RPMI8226 (cell line): ENCODE measurements at places on chromosomes 12 and 14.
A peak's percentile ranks its signal among the peaks of the same experiment; 100 is the strongest.

DNA sequence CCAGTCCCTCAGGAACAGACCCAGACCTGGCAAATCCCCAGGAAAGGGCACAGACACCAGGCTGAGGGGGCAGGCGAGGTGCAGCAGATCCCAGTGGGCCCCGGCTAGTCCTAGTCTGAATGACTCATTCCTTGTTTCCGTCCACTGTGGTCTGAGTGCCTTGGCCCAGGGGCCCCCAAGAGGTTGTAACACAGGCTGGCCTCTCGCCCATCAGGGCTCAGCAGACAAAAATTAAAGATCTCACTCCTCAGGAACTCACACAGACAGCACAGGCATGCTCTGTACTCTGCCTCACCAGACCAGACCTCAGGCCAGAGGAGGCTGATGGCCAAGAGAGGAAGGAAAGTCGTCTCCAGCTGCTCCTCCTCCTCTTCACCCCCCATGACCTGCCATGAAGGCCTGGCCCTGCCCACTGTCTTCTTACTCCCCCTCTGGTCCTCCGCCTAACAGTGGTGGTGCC, 7.7 kb upstream of the LTBP2 start:
- no peak for DNase-seq

DNA sequence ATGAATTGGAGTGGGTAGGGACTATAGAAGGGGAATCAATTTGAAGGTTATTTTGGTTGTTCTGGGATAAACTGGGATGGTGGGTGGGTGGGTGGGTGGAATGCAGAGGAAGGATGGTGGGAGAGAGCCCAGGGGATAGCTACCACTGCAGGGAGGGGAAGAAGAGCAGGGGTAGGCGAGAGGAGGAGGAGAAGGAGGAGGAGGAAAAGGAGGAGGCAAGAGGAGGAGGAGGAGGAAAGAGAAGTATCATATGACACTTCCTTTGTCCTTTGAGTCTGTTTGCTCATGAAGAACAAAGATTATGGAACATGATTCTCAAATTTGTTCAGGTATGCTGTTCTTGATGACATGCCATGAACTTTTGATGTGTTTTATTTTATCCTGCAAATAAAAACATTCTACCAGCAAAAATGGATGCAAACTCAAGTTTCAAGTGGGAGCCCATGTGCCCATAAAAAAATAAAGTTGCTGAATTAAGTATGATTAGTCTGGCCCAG, 4.1 kb upstream of the BEST3 start:
- no peak for DNase-seq

DNA sequence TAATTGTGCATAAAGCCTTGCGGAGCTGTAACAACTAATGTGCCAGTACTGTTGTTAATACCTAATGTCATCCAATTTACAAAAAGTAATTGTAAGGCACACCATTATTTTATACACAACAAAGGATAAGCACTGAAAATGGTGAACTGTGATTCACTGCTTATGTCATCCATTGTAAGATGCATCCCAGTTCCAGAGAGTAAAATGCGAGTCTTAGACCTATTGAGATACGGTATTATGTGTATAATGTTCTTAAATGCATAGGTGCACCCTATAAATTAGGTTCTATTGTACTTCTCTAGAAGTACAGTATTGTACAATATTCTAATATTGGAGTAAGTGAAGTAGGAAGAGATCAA, 406 bp downstream of the PARP2 start:
- no peak for DNase-seq

DNA sequence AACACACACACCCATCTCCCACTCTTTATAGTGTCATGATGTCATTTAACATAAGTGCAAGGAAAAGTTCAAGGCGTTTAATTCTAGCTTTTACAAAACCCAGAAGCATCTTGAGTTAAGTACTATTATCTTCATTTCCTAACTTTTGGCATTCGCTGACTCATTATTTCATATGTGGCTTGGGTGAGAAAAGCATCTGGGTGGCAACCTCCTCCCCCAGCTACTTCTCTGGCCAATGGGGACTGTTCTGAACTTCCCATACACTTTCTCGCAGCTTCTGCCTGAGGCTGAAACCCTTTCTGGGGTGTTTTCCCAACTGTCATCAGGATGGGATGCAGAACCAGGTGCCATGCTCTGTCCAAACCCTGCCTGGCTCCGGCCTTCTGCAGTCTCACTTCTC, 2.8 kb upstream of the MARK3 start:
- DNase-seq, result peak; percentile 19

DNA sequence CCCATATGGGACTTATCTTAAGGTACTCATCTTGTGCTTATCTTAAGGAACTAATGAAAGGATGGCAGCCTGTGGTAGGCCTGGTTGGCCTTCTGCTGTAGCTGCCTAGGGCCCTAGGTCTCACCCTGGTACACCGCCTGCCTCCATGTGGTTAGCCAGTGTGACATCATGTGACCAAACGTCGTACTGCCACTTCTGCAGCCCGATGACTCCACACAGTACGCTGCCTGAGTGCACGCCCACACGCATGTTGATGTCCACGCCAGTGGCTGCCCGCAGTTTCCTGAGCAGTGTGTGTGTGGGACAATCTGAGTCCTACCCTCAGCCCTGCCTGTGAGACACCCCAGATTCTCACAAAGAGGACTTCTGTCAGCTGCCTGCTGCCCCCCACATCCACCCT, 5.1 kb downstream of the ADCY4 start:
- no peak for DNase-seq

DNA sequence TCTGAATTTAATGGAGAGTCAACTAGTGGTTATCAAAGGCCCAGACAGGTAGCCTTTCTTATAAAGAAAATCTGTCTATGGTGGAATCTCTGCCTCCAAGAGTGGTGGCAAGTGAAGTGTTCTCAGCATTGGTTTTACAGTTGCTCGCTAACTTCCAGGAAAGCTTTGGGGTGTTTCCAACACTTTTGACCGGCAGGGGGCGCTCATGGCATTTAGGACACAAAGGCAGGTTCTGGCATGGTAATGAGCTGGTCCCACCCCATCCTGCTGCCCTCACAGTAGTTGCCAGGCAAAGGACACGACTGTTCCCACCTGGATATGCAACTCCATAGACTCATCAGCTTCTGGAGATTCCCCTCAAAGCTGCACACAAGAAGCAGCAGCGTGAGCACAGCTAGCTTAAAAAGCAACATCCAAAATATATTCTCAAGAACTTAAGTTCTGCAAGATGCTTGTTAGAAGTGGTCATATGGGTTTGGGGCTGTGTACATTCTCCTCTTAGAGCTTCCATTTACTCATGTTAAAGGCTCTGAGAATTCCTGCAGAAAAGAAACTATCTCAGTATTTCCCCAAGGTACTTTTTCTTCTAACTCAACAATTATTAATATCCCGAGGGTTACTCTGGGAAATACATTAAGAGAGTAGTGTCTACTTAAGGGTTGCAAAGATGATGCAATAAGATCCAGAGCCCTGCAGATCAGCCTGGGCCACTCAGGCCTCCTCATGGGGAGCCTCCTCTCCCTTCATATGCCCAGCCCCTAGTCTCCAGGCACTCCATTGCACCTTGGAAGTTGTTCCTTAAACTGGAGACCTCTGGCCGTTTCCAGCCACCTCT, 14.8 kb downstream of the PROX2 start:
- DNase-seq, result peak; percentile 80

DNA sequence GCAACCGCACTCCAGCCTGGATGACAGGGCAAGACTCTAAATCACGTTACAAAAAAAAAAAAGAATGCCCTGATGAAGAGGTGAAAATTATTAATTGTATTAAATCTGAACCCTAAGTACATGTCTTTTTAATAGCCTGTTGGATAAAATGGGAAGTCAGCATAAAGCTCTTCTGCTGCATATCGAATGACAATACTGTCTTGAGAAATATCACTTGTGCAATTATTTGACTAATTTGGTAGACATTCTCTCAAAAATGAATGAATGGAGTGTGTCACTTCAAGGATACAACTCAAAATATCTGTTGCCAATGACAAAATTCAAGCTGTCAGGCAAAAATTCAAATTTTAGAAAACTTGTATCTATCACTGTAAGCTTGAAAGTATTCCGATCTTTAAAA, 38.9 kb downstream of the DNAI7 start:
- DNase-seq, result no peak

DNA sequence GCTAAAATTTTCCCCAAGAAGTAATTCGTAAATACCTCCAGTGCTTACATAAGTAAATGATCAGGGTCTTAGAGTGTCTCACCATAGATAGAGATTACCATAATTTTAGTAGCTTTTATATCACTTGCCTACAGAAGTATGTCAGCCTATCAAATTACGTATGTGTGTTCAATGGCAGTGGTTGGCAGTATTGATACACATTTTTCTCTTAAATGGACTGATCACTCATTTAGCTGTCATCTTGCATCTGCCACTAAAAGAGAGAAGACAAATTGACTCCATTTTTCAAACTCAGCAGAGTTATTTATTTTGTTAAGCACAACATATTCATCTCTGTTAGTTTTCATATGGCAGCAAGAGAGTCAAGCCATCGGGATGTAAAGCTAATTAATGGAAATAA, 413.1 kb upstream of the CLEC14A start:
- no peak for DNase-seq

GRCh38 chr12:123061441-123062205, 81.1 kb downstream of the ARL6IP4 start:
- no peak for DNase-seq
